ENCODE measurements at places on chromosomes 1 and 21. TPM values are rescaled to one million over a fixed set of nuclear protein-coding genes. Genes with fewer than 3 reads are reported as not detected.

- no peak overlapping the region for H3K27ac ChIP-seq
- no peak for DNase-seq
- H3K4me3 ChIP-seq: no peak overlapping the region
- H3K4me1 ChIP-seq: no peaks in the 10 kb centered on the region
- H3K27me3 ChIP-seq: no peaks in the 10 kb centered on the region
- no peaks in the 10 kb centered on the region for H3K36me3 ChIP-seq
These were observed 207.9 kb upstream of the ST6GALNAC5 start for GRCh38 chr1:76659171-76659940.

Gene CHAF1B
- 15.2 TPM for total RNA-seq

GRCh38 chr1:53606651-53607051 is 132.3 kb downstream of the GLIS1 start:
- no peaks in the 10 kb centered on the region for H3K36me3 ChIP-seq
- H3K27ac ChIP-seq: no peak overlapping the region
- H3K27me3 ChIP-seq: no peaks in the 10 kb centered on the region
- no peak overlapping the region for H3K4me3 ChIP-seq

DNA sequence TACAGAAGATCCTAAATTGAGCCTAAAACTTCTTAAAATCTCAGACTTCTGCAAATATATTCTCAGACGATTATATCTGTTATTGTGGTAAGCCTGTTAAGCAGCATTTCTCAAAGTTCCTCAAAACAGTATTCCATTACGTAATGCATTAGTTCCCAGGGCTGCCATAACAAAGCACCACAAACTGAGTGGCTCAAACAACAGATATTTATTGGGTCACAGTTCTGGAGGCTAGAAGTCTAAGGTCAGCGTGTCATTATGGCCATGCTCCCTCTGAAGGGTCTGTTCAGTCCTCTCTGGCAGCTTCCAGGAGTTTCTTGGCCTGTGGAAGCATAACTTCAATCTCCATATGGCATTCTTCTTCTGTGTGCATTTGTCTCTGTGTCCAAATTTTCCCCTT is 103.5 kb upstream of the ST6GALNAC5 start:
- no peaks in the 10 kb centered on the region for H3K27me3 ChIP-seq
- DNase-seq: peak; percentile 21
- no peak overlapping the region for H3K27ac ChIP-seq
- no peak overlapping the region for H3K4me3 ChIP-seq

DNA sequence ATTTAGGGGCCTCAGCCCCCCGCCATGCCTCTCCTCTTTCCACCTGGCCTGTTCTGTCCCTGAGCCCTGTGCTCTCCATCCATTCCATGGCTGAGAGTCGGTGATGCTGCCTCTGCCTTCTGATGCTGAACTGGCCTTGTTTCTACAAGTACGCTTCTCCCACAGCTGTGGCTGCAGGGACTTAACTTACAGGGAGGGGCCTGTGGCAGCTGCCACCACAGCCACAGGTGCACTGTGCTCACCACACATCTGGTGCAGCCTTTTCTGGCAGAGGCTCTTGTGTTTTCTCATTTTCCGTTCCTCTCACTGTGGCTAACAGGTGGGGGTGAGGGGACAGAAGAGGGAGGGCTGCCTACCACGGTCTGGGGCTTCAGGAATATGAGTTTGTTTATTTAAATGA is 4.2 kb downstream of the FMO1 start:
- peaks cover 31% of the 10 kb centered on the region for H3K27me3 ChIP-seq
- H3K4me1 ChIP-seq: peaks cover 5% of the 10 kb centered on the region
- H3K36me3 ChIP-seq: no peaks in the 10 kb centered on the region
- peak; percentile 49 for DNase-seq

Measured in stomach (tissue), 19 donors.